Smooth muscle cell of the pulmonary artery (primary cell): ENCODE measurements at places on chromosomes 1 and 21. TPM values are rescaled to one million over a fixed set of nuclear protein-coding genes. Genes with fewer than 3 reads are reported as not detected.

RAB3B gene
- total RNA-seq = 28.3 and 37.1 TPM in 2 replicates

CFAP45 gene
- total RNA-seq = 0.39 and 0.73 TPM in 2 replicates

ERI3 gene
- total RNA-seq = 53.2 and 58.5 TPM in 2 replicates

PIGR gene
- total RNA-seq = not detected in 2 replicates

C1QTNF12 gene
- total RNA-seq = 0.91 and 2.2 TPM in 2 replicates

HAO2 gene
- not detected in 2 replicates for total RNA-seq

SPRR2E gene
- total RNA-seq = not detected in 2 replicates
